Central memory CD8-positive, alpha-beta T cell (primary cell): ENCODE measurements at places on chromosomes 11 and 22.

GRCh38 chr11:445765-446588, 4.1 kb upstream of the PTDSS2 start:
- H3K4me3 ChIP-seq, result no peak overlapping the region
- H3K4me1 ChIP-seq, result peaks cover 20% of the 10 kb centered on the region
- H3K36me3 ChIP-seq, result peaks cover 14% of the 10 kb centered on the region
- H3K27ac ChIP-seq, result no peak overlapping the region
- H3K27me3 ChIP-seq, result no peaks in the 10 kb centered on the region
- no peak for DNase-seq

DNA sequence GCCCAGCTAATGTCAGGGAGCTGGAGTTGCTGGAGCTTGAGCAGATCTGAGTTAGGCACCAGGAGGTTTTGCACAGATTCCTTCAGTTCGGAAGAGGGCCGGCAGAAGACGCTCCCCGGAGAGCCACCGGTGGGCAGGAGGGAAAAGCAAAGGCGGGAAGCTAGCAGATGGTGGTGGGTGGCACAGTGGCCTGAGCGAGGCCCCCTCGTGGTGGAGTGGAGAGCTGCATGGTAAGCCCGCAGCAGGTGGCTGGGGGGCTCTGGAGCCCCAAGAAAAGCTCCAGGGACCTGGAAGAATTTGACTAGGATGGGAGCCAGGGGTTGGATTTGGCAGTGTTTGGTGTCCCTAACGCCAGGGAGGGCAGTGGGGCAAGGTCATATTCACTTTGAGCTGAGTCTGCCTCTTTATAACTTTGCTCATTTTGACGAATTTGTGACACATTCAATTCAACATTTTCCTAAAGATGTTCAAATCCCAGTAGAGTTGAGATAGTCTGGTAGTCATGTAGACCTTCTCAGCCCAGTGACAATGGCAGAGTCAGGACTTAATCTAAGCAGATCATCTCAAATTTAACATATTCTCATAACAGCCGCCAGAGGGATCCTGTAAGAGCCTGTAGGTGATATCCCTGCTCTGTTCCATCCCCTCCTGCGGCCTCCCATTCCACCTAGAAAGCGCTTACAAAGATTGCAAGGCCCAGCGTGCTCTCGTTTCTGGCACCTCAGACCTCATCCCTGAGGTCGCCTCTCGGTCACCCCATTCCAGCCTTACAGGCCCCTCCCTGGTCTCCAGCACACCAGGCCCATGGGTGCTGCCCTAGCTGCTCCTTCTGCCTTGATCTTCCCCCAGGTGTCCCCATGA, 57.9 kb downstream of the TRIM29 start:
- no peak for DNase-seq
- H3K27me3 ChIP-seq, result peaks cover 51% of the 10 kb centered on the region
- peaks cover 14% of the 10 kb centered on the region for H3K4me1 ChIP-seq
- H3K36me3 ChIP-seq, result peaks cover 2% of the 10 kb centered on the region
- no peak overlapping the region for H3K27ac ChIP-seq

DNA sequence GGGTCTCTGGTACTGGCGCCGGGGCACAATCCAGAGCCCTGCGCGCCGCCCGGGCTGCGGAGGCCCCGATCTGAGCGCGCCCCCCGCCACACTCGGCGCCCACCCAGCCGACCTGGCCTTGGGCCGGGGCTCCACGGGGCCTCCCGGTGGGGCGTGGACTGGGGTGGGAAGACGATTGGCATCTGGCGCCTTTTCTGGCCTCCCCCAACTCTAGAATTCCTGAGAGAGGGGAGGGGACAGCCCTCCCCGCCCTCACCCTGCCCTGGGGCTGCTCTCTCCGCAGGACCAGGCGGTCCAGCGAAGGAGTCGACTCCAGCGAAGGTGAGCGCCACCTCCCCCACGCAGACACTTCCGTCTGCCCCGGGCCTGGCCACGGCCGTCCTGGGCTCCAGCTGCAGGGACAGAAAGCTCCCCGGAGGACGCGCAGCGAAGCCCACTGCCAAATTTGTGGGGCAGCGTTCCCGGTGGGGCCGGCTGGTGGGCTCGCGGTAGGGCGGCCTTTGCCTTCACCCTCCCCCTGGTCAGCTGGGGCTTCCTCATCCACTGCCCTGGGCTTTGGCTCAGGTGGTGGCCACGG, 593 bp downstream of the SSH3 start:
- H3K27ac ChIP-seq, result no peak overlapping the region
- peak overlapping the region; percentile 60 for H3K4me3 ChIP-seq
- H3K4me1 ChIP-seq, result peaks cover 6% of the 10 kb centered on the region
- no peaks in the 10 kb centered on the region for H3K27me3 ChIP-seq
- peaks cover 12% of the 10 kb centered on the region for H3K36me3 ChIP-seq
- no peak for DNase-seq

DNA sequence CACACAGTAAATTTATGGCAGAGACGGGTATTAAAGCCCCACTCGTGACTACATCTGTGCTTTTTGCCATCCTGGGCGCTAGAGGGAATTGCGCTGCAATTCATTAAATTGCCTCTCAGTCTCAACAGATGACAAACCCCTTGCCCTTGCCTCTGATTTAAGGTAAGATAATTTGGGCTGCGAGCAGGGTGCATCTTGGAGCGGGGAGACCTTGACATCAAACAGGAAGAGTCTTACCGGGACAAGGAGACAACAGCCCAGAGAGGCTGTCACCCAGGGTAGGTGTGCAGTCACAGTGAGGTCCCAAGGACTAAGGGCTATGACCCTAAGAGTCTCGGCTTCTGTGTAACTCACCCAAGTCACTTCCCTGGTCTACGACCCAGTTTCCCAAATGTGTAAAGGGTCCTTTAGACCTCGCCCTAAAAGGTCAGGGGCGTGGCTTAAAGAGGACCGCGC, 449 bp upstream of the TOM1 start:
- H3K27ac ChIP-seq, result peak overlapping the region; percentile 99
- H3K27me3 ChIP-seq, result no peaks in the 10 kb centered on the region
- peaks cover 18% of the 10 kb centered on the region for H3K4me1 ChIP-seq
- DNase-seq, result no peak
- peaks cover 20% of the 10 kb centered on the region for H3K36me3 ChIP-seq

DNA sequence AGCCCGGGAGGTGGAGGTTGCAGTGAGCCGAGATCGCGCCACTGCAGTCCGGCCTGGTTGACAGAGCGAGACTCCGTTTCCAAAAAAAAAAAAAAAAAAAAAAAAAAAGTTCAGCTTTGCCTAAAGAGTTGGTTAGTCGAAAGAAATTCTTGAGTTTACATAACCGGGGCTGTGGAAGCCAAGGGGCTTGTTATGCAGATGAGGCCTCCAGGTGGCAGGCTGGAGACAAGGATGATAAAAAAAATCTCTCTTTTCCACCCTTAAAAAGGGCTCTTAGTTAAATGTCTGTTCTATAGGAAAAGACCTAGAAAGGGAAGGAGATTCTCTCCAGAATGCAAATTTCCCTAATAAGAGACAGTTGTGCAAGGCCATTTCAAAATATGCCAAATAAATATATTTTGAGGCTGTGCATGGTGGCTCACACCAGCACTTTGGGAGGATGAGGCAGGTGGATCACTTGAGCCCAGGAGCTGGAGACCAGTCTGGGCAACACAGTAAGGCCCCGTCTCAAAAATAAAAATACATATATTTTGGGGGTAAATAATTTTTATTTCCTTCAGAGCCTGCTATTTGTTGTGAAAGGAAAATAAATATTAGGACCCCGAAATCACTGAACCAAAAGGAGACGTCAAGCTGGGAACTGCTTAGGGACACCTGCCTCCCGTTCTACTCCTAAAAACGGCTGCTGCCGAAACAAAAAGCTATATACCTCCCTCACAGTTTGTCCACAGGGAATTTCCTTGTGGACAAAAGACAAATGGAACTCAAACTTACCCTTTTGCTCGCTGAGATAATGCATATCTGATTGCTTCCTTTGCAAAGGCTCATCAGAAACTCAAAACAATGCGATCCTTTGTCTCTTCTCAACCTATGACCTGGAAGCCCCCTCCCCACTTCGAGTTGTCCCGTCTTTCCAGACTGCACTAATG, 2.4 kb upstream of the IFITM2 start:
- peaks cover 39% of the 10 kb centered on the region for H3K4me1 ChIP-seq
- H3K36me3 ChIP-seq, result peaks cover 22% of the 10 kb centered on the region
- H3K27me3 ChIP-seq, result no peaks in the 10 kb centered on the region
- no peak overlapping the region for H3K4me3 ChIP-seq
- no peak for DNase-seq

- peaks cover 18% of the 10 kb centered on the region for H3K4me1 ChIP-seq
- no peak overlapping the region for H3K27ac ChIP-seq
- H3K4me3 ChIP-seq, result no peak overlapping the region
Observed at GRCh38 chr11:33068611-33069340, 29.4 kb downstream of the TCP11L1 start.

- H3K4me1 ChIP-seq, result no peaks in the 10 kb centered on the region
- no peaks in the 10 kb centered on the region for H3K36me3 ChIP-seq
- H3K4me3 ChIP-seq, result no peak overlapping the region
- H3K27me3 ChIP-seq, result peaks cover 10% of the 10 kb centered on the region
- DNase-seq, result no peak
Observed at GRCh38 chr11:86869966-86870570, 69.7 kb downstream of the PRSS23 start.

- H3K4me1 ChIP-seq, result peaks cover 27% of the 10 kb centered on the region
- H3K4me3 ChIP-seq, result peak overlapping the region; percentile 66
- no peak for DNase-seq
Observed at GRCh38 chr11:36558571-36559413, 9.0 kb upstream of the RAG1 start.

DNA sequence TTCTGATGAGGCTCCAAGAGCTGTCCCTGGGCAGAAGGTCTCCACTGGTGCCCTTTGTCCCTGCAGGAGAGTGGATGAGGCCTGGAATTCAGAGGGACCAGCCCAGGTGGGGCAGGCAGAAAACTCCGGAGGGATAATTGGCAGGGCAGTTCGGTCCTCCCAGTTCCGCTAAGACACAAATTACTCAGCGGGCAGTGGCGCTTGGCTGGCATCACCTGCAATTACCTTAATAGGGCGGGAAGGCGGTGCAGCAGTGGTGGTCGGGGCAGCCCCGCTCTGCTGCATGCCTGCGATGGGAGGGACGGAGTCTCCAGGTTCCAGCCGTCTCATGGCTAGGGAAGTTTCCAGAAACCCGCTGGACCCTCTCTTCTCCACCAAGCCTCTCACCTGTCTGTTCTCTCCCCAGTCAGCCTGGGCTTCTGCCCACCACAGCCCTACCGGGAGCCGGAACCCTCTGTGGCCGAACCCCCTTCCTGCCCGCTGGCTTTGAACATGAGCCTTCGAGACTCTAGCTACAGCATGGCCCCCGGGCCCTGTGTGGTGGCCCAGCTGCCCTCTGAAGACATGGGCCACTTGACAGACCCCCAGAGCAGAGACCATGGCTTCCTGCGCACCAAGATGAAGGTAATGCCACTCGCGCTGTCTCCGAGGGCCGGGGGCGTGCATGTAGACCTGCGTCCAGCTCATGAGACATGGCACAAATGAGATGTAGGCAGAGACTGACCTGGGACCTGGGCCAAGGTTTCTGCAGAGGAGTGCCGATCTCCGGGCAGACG, 7.0 kb downstream of the OVOL1 start:
- peaks cover 52% of the 10 kb centered on the region for H3K27me3 ChIP-seq
- H3K36me3 ChIP-seq, result peaks cover 3% of the 10 kb centered on the region
- H3K27ac ChIP-seq, result no peak overlapping the region
- H3K4me1 ChIP-seq, result peaks cover 11% of the 10 kb centered on the region
- no peak for DNase-seq

GRCh38 chr11:74010306-74011300, 1.7 kb upstream of the UCP3 start:
- peak overlapping the region; percentile 8 for H3K4me3 ChIP-seq
- H3K27me3 ChIP-seq, result no peaks in the 10 kb centered on the region
- no peak for DNase-seq
- H3K36me3 ChIP-seq, result peaks cover 8% of the 10 kb centered on the region
- peak overlapping the region; percentile 96 for H3K27ac ChIP-seq

GRCh38 chr22:36486619-36487384, 5.4 kb upstream of the TXN2 start:
- no peak overlapping the region for H3K27ac ChIP-seq
- H3K27me3 ChIP-seq, result no peaks in the 10 kb centered on the region
- H3K4me3 ChIP-seq, result no peak overlapping the region

DNA sequence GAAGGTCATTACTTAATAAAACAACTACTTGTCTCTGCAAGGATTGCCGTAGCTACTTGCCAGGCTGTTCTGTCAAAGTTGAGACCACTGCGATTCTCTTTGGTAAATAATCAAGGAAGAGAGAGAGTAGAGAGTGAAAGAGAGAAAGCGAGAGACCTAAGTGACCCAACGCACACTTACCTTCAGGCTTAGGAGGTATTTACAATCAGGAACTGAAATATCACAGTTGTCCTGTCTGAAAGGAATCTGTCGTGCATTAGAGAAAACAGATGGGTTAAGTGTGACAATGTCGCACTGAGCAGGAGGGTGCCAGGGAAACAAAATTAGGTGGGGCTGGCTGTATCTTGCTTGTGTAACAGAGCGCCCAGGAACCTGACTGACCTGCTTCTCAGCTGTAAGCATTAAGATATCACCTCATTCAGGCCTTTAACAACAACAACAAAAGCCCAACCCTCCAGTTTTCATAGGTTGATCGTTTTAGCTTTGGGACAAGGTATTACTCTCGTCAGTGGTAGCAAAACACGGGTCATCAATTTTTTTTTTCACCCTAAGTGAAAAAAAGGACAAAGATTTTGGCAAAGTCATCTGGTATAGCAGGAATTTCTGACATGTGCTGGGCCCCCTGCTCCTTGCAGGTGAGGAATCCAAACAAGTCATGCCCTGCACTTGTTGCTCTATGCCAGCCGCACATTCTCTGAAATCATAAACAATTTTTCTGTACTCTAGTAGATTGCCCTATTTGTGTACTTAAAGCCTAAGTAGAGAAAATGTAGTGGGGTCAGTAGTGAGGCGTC, at the start of gene MUC15:
Gene MUC15 (minus strand): TSS at position 403 of the 794 bp plus-strand sequence. CDS start 5,169 bp downstream, outside the sequence.
- DNase-seq, result no peak
- H3K27me3 ChIP-seq, result no peaks in the 10 kb centered on the region
- no peak within 1 kb of the TSS for H3K27ac ChIP-seq
- H3K36me3 ChIP-seq, result no peaks in the 10 kb centered on the region
- H3K4me3 ChIP-seq, result no peak within 1 kb of the TSS
- H3K4me1 ChIP-seq, result no peaks in the 10 kb centered on the region

DNA sequence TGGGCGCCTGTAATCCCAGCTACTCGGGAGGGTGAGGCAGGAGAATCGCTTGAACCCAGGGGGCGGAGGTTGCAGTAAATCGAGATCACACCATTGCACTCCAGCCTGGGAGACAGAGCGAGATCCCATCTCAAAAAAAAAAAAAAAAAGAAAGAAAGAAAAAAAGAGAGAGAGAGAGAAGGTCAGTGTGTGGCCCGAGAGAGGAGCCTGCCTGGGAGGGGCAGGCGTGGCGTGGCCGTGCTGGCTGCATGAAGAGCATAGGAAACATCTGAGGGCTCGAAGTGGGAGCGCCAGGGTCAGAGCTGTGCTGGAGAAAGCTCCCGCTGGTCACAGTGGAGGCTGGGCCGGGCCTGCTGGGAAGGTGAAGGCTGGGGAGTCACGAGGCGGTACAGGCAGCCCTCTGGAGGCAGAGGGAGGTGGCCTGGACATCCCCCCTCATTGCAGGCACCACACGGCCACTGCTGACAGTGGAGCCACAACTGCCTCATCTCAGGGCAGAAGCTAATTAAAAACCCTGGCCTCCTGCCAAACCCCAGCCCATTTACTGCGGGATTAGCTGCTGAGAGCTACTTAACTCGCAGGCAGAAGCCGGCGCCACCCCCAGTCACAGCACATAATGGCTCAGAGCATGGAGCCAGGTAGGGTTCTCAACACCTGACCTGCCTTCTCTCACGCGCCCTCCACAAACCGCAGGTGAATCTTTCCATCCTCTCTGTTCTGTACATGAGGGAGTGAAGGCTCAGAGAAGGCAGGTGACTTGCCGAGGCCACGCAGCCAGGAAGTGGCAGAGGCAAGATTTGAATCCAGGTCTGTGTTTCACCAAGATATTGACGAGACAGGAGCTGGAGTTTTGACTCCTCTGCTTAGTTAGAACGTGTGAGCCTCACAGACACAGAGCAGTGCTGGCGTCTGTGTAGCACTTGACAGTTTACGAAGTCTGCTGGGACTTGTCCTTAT, 32.6 kb downstream of the NFAM1 start:
- peaks cover 14% of the 10 kb centered on the region for H3K4me1 ChIP-seq
- DNase-seq, result no peak
- H3K27me3 ChIP-seq, result no peaks in the 10 kb centered on the region
- no peaks in the 10 kb centered on the region for H3K36me3 ChIP-seq
